Posterior cingulate gyrus (tissue), 11 donors: ENCODE measurements at places on chromosomes 11 and 22.

GRCh38 chr22:45242778-45243191 lies 2.1 kb upstream of the KIAA0930 start:
- DNase-seq, result no peak

GRCh38 chr11:93569496-93569895 lies 26.3 kb upstream of the SMCO4 start:
- no peak for DNase-seq

DNA sequence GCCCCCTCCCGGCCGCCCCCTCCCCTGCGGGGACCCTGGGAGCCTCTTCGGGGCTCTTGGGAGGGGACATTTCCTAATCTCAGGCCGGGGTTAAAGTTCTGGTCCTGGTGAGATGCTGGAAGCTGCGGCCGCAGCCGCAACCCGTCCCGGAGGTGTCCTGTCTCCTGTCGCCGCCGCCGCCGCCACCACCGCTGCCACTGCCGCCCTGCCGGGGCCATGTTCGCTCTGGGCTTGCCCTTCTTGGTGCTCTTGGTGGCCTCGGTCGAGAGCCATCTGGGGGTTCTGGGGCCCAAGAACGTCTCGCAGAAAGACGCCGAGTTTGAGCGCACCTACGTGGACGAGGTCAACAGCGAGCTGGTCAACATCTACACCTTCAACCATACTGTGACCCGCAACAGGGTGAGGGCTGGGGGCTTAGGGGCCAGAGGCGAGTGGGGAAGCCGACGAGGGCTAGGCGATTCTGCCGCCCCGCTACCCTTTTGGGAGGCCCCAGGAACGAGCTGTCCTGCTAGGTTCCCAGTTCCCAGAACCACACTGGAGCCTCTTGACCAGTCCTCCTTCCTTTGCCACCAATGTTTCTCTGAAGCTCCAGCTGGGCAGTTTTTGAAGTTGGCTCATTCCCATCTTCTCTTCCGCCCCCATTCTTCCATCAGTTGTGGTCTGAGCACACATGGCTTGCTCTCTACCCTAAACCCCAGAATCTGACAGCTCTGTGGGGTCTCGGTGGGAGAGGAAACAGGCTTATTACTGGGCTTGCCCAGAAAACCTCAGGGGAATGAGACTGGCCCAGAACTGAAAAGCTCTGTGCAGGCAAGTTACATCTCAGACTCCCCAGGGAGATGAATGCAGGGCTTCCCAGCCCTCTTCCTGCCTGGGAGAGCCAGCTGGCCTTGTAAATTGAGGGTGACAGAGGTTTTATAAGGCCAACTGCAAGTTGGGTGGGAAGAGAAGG lies 781 bp downstream of the SIDT2 start:
- no peak for DNase-seq

DNA sequence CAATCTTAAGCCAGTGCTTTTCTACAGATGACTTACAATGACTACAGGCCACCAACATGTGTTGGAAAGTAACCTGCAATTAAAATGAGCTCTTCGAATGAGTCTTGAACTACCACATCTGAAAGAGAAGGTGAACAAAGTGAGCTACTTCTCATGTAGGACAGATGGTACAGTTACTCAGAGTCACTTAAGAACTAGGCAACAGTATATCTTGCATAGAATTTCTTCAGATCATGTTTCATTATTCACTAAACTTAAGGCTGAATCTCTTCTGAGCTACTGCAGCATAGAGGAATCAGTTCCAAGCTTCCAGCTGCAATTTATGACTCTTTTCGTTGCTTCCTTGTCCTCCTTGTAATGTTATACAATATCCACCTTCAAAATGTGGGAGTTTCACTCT lies 270.9 kb downstream of the TTC28 start:
- no peak for DNase-seq

- DNase-seq, result no peak
Observed at GRCh38 chr11:44133335-44133946, 38.0 kb downstream of the EXT2 start.

DNA sequence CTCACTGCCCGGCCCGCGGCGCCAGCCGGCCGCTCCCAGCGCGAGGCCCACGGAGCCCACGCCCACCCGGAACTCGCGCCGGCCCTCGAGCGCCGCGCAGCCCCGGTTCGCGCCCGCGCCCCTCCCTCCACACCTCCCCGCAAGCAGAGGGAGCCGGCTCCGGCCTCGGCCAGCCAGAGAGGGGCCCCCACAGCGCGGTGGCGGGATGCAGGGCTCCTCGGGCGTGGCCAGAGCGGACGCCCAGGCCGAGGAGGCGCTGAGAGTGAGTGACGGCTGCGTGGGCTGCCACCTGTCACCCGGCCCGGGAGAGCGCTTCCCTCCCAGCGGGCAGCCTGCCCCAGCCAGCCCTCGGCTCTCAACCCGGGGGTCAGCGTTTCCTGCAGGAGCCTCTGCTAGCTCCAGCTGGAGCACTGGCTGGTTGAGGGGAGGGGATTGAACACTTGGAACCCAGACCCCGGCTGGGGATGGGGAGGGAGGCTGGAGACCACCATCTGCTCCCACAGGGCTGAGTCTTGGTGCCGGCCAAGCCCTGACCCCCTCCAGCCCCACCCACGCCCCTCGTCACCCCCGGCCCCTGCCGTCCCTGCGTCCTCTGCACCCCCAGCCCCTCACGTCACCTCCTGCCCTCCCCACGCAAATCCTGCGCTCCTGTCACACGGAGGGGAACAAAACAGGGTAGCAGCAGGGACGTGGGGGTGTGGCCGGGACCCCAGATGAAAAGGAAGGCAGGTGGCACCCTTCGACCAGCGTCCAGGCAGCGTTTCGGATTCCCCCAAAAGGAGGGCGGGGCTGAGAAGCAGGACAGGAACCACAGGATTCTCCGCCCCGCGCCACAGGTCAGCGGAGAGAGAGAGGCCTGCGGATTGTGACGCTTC lies 157.0 kb downstream of the BRD1 start:
- DNase-seq, result no peak
